AG10803 (cell line): ENCODE measurements at places on chromosomes 5 and 9.
A peak's percentile ranks its signal among the peaks of the same experiment; 100 is the strongest.

DNA sequence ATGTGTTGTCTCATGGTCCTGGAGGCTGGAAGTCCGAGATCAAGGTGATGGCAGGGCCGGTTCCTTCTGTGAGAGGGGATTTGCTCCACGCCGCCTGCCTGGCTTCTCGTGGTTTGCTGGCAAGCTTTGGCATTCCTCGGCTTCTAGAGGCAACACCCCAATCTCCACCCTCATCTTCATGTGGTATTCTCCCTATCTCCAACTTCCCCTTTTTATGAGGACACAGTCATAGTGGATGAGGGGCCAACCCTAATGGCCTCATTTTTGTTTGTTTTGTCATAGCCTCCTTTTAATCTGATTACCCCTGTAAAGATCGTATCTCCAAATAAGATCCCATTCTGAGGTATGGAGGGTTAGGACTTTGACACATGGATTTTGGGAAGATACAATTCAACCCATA is 41.7 kb upstream of the CLK4 start:
- no peak for DNase-seq

DNA sequence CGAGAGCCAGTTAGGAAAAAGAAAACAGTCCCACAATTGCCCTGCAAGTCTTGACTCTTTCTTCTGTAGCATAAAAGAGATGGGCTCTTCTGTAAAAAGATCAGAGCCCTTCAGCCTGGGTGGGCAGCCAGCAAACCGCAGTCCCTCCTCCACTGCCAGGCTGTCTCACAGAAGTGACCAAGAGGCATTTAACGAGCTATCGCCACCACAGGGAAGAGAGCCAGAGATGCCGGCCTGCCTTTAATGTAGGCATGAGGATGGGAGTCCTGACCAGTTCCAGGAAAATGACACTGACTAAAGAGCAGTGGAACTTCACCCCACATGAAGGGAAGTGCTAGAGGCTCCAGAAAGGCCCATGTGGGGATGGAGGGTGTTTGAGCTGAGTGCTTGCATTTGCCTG is 264.6 kb downstream of the NDUFS4 start:
- no peak for DNase-seq

GRCh38 chr9:114174876-114175771 is 19.8 kb downstream of the COL27A1 start:
- peak; percentile 63 for DNase-seq

DNA sequence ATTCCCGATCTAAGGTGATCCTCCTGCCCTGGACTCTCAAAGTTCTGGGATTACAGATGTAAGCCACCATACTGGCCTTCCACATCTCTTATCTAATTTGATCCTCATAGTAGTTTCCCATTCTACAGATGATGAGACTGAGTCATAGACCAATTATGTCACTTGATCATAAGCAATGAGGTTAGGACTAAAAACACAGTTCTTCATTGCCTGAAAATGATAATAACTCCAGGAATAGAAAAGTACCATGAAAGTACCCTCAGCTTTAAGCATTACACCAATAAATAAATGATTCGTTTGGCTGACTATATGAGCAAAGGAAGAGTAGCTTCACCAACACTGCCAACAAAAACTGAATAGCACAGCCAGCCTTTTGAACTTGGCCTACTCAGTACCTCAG is 389.5 kb downstream of the ACTL7B start:
- no peak for DNase-seq

GRCh38 chr9:27278374-27278773 is 18.6 kb downstream of the EQTN start:
- peak; percentile 3 for DNase-seq

- no peak for DNase-seq
Measured at GRCh38 chr5:122944051-122944450, 92.5 kb downstream of the PPIC start.

- DNase-seq: no peak
Measured at GRCh38 chr5:11619339-11620024, 284.8 kb downstream of the CTNND2 start.

DNA sequence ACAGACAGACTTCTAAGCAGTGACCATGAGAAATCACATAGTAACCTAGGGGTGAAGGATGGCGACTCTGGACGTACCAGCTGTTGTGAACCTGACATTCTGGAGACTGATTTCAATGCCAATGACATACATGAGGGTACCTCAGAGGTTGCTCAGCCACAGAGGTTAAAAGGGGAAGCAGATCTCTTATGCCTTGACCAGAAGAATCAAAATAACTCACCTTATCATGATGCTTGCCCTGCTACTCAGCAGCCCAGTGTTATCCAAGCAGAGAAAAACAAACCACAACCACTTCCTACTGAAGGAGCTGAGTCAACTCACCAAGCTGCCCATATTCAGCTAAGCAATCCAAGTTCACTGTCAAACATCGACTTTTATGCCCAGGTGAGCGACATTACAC is 38.0 kb upstream of the CCDC152 start:
- DNase-seq: peak; percentile 18

- DNase-seq: no peak
Measured at GRCh38 chr5:99349787-99350186, 421.0 kb upstream of the CHD1 start.

DNA sequence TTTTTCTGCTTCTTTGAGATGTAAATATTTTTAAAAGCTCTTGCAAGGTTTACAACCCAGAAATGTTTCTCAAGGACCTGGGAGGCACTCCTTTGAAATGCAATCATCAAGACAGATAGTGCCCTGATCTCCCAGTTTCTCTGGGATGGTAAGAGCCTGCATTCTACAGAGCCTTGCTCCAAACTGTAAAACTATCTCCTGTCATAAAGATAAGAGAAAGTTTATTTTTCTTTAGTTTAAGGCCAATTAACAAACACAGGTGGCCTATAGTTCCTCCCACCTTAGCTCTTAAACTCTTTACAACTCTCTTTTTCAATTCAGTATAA is 1231.1 kb upstream of the NUDT12 start:
- no peak for DNase-seq

- peak; percentile 99 for DNase-seq
Measured at GRCh38 chr5:146203011-146203871, at the start of gene RBM27. Gene RBM27 (plus strand): TSS chr5:146203605. CDS start chr5:146203766, 161 bp downstream.

DNA sequence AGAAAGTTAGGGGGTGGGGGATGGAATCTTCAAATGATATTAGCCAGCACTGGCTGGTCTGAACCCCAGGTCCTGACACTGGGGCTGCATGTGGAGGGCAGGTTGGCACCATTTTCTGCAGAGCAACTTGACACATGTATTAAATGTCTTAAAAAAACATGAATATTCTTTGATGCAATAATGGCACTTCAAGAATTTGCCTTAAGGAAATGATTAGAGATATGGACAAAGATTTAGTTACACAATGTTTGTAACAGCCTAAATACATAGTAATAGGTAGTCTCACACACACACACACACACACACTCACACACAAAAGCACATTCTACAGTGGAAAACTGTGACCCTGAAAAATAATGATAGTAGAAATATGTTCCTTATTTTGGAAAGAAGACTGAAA is 3.6 kb downstream of the SVEP1 start:
- DNase-seq: peak; percentile 40

DNA sequence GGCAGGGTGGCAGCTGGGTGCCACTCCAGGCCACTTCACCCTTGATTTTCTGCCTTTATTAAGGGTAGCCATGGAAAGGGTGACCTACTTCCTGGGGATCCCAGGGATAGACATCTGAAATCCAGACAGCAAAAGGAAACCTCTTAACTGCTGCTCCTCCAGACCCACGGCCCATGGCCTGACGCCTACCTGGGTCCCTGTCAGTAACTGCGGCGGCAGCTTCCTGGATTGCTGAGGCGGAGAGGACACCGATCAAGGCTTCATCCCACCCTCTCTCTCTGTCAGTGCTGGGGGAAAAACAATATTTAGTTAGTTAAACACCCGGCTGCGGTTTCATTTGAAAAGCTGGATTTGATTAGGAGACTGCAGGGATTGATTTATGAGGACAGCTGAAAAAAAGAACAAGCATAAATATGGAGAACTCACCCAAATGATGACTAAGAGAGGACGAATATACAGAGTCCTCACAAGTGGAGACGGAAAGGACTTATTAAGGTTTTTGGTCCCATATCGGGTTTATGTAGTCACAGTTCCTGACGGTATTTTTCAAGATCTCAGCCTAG is 158.7 kb upstream of the KLF4 start:
- DNase-seq: peak; percentile 60
